Naive thymus-derived CD4-positive, alpha-beta T cell (primary cell): ENCODE measurements at places on chromosomes 11 and 22. TPM values are rescaled to one million over a fixed set of nuclear protein-coding genes. Genes with fewer than 3 reads are reported as not detected.

GNAZ gene
- total RNA-seq: 0.48 TPM

SCGB1D2 gene
- total RNA-seq: not detected

DNA sequence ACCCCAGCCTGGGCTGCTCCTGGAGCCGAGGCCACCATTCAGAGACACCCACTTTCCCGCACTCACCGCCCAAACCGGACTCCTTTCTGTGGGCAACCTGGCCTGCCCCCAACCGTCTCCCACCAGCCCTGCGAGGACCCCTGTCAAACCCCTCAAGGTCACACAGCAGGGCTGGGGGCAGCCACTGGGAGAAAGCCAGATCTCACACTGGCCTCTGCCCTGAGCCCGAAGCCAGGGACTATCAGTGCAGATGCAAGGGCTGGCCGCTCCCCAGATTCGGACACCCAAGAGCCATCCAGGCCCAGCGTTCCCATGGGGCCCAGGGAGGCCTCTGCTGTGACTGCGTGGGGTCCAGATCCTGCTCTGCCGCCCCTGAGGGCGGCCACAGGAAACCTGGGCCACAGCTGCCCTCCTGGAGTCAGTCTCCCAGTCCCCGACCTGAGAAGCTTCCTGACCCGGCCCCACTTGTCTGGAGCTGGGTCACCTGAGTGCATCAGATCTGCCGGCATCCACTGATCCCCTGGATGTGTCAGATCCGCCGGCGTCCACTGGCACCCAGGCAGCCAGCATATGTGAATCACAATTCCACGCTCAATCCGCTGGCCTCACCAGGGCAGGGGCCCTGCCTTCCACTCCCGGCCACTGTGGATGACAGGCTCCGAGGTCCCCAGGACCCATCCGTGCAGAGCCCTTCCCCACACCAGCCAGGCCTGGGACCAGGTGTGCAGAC is 139.7 kb downstream of the BRD1 start:
- H3K4me1 ChIP-seq: no peaks in the 10 kb centered on the region
- no peaks in the 10 kb centered on the region for H3K36me3 ChIP-seq
- H3K27me3 ChIP-seq: no peaks in the 10 kb centered on the region
- no peak overlapping the region for H3K4me3 ChIP-seq
- DNase-seq: no peak
- H3K27ac ChIP-seq: no peak overlapping the region

GRCh38 chr22:39496131-39496838 is 5.8 kb upstream of the MIEF1 start:
- H3K27ac ChIP-seq: no peak overlapping the region
- H3K4me3 ChIP-seq: no peak overlapping the region
- DNase-seq: peak; percentile 50
- no peaks in the 10 kb centered on the region for H3K4me1 ChIP-seq

GRCh38 chr22:17580441-17581031 is 17.2 kb downstream of the SLC25A18 start:
- no peaks in the 10 kb centered on the region for H3K4me1 ChIP-seq
- H3K27ac ChIP-seq: no peak overlapping the region
- no peaks in the 10 kb centered on the region for H3K27me3 ChIP-seq
- H3K36me3 ChIP-seq: no peaks in the 10 kb centered on the region

ANKRD42 gene
- total RNA-seq: 7.0 TPM

GRCh38 chr11:65008016-65008415 is 5.9 kb upstream of the ARL2 start:
- DNase-seq: no peak
- H3K36me3 ChIP-seq: no peaks in the 10 kb centered on the region
- H3K4me3 ChIP-seq: no peak overlapping the region
- no peaks in the 10 kb centered on the region for H3K27me3 ChIP-seq
- peaks cover under 1% of the 10 kb centered on the region for H3K4me1 ChIP-seq

LRRC32 gene
- total RNA-seq: 0.39 TPM

- DNase-seq: no peak
- no peaks in the 10 kb centered on the region for H3K27me3 ChIP-seq
- H3K27ac ChIP-seq: no peak overlapping the region
- H3K4me3 ChIP-seq: no peak overlapping the region
- H3K36me3 ChIP-seq: no peaks in the 10 kb centered on the region
- no peaks in the 10 kb centered on the region for H3K4me1 ChIP-seq
Measured at GRCh38 chr22:39481054-39481453, 21.0 kb upstream of the MIEF1 start.

GRCh38 chr11:4560467-4560866 is 15.5 kb downstream of the OR52M1 start:
- H3K27me3 ChIP-seq: no peaks in the 10 kb centered on the region
- no peaks in the 10 kb centered on the region for H3K36me3 ChIP-seq
- no peak overlapping the region for H3K4me3 ChIP-seq
- no peak overlapping the region for H3K27ac ChIP-seq
- DNase-seq: no peak
- no peaks in the 10 kb centered on the region for H3K4me1 ChIP-seq

CALCA gene
- total RNA-seq: not detected

DNA sequence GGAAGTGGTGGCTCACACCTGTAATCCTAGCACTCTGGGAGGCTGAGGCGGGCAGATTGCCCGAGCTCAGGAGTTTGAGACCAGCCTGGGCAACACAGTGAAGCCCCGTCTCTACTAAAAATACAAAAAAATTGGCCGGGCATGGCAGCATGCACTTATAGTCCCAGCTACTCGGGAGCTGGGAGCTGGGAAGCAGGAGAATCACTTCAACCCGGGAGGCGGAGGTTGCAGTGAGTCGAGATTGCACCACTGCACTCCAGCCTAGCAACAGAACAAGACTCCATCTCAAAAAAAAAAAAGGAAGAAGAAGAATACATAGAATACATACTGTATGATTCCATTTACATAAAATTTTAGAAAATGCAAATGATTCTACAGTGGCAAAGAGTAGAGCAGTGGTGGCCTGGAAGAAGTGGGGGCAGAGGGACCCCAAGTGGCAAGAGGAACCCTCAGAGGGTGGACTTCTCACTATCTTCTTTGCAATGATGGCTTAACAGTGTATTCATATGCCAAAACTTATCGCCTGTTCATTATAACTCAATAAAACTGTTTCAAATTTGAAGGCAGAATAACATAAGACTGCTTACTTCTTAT is 22.0 kb downstream of the PACSIN2 start:
- H3K27ac ChIP-seq: no peak overlapping the region
- DNase-seq: no peak
- no peaks in the 10 kb centered on the region for H3K36me3 ChIP-seq

DNA sequence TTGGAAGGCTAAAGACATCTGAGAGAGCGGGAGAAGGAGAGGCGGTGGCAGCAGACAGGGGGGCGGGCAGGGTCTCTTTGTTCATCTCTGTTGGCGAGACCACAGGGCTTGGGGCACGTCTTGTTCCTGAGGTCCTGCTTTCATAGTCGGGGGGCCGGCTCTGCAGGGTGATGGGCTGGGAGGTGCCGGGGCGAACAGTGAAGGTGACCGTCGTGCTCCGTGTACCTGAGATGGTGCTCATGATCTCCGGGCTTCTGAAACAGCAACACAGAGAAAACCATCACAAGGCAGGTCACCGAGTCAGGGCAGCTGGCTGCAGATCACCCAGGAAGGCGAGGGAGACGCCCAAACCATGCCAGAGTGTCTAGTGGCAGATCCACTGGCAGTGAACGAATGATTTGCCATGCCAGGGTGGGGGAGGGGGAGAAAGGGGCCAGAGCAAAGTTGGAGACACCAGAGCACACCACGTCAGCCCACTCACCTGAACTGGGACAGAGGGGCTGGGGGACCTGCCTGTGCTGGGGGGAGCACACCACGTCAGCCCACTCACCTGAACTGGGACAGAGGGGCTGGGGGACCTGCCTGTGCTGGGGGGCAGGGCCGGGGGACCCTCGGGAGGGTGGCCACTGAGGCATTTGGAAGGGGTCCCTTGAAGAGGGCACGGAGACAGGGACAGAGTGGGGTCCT is 75.0 kb downstream of the CTTN start:
- no peaks in the 10 kb centered on the region for H3K27me3 ChIP-seq
- no peaks in the 10 kb centered on the region for H3K4me1 ChIP-seq
- H3K36me3 ChIP-seq: no peaks in the 10 kb centered on the region
- no peak overlapping the region for H3K27ac ChIP-seq
- DNase-seq: no peak
- no peak overlapping the region for H3K4me3 ChIP-seq

GRCh38 chr11:96106645-96107044 is 182.7 kb upstream of the MTMR2 start:
- H3K4me3 ChIP-seq: no peak overlapping the region
- H3K4me1 ChIP-seq: peaks cover 7% of the 10 kb centered on the region
- no peaks in the 10 kb centered on the region for H3K36me3 ChIP-seq
- H3K27me3 ChIP-seq: no peaks in the 10 kb centered on the region

TUBGCP6 gene
- total RNA-seq: 123 TPM

DNA sequence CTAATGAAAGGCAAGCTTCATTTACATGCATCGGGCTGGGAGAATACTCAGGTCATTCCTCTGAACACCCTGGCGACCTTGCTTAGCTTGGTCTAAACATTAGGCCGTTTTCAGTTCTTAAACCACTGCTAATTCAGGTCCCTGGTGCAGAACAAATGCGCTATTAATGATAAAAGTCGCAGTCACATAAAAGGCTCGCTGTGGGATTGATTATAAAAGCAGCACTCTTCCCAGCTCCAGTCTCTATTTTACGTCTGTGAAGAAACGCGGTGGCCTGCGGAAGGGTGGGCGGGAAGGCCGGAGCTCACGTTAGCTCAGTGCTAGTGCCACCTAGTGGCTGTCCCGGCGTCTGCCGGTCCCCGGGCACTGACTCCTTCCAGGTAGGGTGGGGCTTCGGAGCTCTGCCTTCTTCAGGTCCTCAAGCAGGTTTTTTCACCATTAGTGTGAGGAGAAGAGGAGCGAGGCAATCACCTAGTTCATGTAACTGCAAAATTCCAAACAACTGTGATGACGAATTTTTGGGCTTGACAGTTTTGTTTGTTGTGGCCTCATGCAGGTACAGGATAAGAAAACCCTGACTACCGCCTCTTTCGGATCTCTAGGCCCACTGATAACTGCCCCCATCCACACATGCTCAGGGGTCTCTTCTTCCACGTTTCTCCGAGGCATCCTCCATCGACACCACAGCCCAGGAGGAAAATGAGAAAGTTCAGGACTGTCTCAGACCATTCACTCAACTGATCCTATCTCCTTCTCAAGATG is 66.5 kb upstream of the CLMP start:
- DNase-seq: peak; percentile 23
- no peaks in the 10 kb centered on the region for H3K27me3 ChIP-seq
- no peaks in the 10 kb centered on the region for H3K4me1 ChIP-seq
- no peak overlapping the region for H3K4me3 ChIP-seq
- H3K27ac ChIP-seq: no peak overlapping the region

DNA sequence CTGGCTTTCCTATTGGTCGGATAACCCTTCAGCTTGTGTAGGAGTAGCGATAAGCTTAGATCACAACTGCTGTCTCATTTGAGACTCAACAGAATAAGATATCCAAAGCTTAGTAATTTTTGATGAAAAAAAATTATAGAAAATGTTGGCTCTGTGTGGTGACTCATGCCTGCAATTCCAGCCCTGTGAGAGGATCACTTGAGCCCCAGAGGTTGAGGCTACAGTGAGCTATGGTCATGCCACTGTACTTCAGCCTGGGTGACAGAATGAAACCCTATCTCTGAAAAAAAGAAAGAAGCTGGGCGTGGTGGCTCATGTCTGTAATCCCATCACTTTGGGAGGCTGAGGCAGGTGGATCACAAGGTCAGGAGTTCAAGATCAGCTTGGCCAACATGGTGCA is 55.6 kb upstream of the RRM1 start:
- no peaks in the 10 kb centered on the region for H3K4me1 ChIP-seq
- H3K36me3 ChIP-seq: no peaks in the 10 kb centered on the region
- no peak for DNase-seq
- H3K27me3 ChIP-seq: no peaks in the 10 kb centered on the region
- no peak overlapping the region for H3K27ac ChIP-seq
- no peak overlapping the region for H3K4me3 ChIP-seq

GRCh38 chr11:42709216-42709615 is 602.6 kb upstream of the API5 start:
- H3K4me3 ChIP-seq: no peak overlapping the region
- H3K27ac ChIP-seq: no peak overlapping the region
- no peaks in the 10 kb centered on the region for H3K36me3 ChIP-seq
- DNase-seq: no peak

RNF169 gene
- 25.5 TPM for total RNA-seq

GRCh38 chr22:44454113-44454769 is 43.8 kb downstream of the RTL6 start:
- no peaks in the 10 kb centered on the region for H3K36me3 ChIP-seq
- DNase-seq: no peak
- no peak overlapping the region for H3K27ac ChIP-seq
- peaks cover 21% of the 10 kb centered on the region for H3K4me1 ChIP-seq
- H3K27me3 ChIP-seq: no peaks in the 10 kb centered on the region

DNA sequence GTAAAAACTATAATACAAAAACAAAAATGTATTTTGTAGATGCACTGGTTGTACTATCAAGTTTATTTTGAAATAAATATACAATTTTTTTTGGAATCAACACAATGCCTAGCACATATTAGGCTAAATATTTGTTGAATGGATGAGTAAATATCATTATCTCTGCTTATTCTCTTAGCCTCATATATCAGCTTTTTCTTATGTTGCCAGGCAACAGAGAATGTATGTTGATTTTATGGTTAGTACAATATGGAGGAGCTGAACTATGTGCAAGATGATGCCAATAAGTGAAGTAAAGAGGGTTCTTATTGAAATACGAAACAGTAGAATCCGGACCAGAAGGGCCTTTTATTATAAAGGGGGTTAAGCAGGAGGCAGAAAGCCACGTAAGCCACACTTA is 94.9 kb downstream of the FAR1 start:
- no peak overlapping the region for H3K4me3 ChIP-seq
- no peak overlapping the region for H3K27ac ChIP-seq
- no peaks in the 10 kb centered on the region for H3K27me3 ChIP-seq
- no peaks in the 10 kb centered on the region for H3K36me3 ChIP-seq
- no peak for DNase-seq
- H3K4me1 ChIP-seq: no peaks in the 10 kb centered on the region

CLMP gene
- 0.27 TPM for total RNA-seq
